ENCODE measurements at places on chromosomes 7 and 10.

- DNase-seq, result no peak
Observed at GRCh38 chr10:118032564-118032963, 14.2 kb downstream of the RAB11FIP2 start.

DNA sequence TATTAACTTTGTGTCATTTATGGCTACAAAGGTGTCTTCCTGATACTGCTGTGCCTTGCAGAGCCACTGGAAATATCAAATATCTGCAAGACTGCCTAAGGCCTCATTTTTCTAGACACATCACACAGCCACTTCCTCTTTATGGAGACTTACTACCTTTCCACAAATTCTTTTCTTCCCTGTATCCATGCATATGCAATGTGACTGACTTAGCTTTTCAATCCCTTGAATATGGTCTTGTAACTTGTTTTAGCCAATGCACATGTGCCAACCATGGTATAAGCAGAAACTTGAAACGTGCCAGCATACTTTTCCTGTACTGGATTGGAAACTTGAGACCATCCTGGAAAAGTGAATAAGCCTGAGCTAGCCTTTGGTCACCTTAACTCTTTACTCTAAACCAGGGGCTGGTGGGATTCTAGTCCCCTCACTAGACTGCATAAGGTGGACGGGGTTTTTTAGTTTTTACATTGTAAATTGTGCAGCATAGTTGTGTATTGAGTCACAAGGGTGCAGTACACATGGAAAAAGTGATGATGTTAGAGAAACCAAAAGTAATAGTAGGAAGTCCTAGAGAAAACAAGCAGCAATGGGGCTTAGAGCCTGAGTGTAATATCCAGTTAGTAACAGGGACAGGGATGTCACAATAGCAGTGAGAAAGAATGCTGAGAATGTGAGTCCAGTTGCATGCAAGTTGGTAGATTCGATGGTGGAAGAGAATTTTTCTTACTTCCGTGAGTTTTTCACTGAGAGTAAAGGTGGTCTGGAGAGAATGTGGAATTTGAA is 879.5 kb downstream of the SORCS1 start:
- DNase-seq, result no peak

- no peak for DNase-seq
Observed at GRCh38 chr7:25575634-25576033, 347.3 kb upstream of the NPVF start.

DNA sequence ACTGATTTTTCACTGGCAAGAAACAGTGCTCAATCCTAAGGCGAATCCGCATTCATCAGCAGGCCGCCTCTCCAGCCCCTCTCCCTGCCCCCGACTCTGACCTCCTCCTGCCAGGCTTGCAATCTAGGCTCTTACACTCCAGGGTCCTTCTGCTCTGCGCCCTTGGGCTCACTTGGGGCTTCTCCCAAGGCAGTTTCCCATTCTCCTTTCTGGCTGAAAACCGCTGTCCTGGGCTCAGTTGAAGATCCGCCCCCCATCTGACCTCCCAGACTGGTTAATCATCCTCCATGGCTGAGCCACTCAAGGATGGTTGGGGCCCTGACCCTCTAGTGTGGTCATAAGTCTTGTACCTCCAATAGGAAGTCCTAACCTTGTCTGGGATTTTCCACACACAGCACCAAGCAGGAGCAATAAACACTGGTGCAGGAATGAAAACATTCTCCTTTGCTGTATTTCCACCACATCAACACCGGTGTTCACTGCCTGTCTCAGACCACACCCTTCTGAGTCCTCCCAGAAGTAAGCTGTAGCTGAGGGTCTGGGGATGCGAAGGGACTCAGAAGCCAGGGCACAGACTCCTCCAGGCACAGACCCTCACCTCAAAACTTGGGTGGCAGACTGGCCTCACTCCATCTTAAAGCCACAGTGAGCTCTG is 42.4 kb downstream of the TNS3 start:
- DNase-seq, result peak; percentile 92

- DNase-seq, result no peak
Observed at GRCh38 chr7:88540012-88540411, 219.5 kb upstream of the ZNF804B start.

- DNase-seq, result no peak
Observed at GRCh38 chr10:115903207-115903606, 369.8 kb downstream of the GFRA1 start.

DNA sequence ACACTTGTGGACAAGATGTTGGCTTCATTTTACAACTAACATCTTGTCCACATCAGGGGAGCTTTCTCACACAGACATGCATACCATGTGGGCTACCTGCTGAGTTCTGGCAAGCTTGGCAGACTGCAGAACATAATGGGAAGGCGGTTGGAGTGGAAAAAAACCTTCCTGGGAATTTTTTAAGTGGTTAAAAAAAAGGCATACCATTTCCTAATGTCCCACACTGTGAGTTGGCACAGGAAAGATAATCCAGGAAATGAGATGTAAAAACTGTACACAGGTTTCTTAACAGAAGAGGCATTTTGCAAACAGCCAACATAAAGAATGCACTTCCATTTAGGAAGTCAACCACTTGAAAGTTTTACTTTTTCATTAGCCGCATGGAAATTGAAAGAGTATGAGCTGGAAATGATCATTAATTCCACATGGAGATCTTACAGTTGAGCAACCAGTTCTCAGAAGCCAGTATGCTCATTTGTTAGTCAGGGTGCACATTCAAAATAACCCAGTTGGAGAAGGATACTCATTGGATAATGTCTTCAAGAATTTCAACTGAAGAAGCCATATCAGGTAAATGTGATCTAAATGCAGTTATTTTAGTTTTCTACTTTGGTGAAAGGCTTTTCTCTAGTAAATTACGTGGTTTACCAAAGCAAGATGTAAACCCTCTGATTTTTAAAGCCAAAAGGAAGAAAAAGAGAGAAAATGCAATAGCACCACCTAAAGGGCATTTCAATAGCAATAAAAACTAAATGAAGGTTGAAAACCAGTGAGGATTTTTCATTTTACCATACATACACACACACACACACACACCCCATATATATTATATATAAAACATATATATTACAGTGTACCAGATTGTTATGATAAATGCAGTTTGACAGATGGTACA is 194.0 kb downstream of the TAX1BP1 start:
- no peak for DNase-seq

DNA sequence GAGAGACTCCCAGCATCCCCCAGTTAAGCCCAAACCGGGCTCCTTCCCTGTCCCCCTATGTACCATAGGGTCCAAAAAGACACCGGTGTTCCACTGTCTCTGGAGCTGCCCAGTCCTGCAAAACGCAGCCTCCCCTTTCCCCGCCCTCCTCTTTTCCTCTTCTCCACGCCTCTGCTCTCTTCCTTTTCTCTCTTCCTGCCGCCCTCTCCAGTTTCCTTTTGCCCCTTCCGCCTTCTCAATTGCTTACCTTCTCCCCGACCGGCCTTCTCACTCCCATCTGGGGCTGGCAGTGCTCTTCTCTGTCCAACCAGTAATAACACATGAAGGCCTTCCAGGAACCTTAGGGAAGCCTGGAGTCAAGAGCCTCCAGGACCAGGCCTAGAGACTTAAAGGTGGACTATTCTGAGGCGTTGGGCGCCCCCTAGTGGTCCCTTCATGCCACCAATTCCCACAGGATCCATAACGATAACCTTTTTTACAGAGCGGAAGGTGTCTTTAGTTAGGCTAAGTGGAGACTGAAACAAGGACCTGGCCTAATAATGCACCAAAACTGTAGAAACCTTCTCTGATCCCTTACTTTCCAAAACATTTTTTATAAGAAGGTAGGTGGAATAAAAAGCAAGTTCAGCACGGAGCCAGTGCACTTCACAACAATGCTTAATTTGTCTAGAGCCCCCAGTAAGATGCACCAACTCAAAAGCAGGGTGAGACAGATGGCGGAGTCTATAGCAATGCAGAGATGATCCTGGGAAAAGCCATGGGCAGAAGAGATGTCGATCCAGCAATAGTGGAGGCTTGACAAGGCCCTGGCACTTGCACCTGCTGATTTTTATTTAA is 27.2 kb upstream of the MSRB2 start:
- DNase-seq, result peak; percentile 54

- DNase-seq, result no peak
Observed at GRCh38 chr7:45589061-45589460, 14.9 kb downstream of the ADCY1 start.

DNA sequence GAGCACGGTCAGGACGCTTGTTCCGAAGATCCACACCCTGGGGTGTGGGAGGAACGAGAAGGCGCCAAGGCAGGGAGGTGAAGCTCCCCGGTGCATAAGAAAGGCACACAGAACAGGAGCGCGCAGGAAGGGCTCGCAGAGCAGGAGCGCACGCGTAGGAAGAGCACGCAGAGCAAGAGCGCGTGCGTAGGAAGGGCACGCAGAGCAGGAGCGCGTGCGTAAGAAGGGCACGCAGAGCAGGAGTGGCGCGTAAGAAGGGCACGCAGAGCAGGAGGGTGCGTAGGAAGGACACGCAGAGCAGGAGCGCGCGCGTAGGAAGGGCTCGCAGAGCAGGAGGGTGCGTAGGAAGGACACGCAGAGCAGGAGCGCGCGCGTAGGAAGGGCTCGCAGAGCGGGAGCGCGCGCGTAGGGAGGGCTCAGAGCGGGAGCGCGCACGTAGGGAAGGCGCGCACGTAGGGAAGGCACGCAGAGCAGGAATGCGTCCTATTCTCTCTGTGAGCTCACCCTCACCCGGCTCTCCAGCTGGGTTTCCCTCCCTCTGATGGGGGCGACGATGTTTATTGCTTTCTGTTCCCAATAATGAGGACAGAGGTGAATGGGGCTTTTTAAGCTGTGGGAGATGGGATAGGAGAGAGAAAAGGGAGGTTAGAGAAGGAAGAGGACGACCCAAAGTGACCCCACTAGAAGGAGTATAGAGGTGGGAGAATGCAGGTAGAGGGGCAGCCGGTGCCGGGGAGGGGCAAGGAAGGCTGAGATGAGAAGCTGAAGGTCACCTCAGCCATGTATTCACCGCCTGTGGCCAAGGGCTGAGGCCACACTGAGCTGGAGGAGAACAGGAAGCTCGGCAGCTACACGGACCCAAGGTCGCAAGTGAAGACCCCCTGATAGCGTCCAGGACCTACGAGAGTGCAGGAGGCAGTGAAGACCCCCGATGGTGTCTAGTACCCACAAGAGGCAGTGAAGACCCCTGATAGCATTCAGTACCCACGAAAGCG is 423.2 kb downstream of the PTPRN2 start:
- DNase-seq, result no peak

DNA sequence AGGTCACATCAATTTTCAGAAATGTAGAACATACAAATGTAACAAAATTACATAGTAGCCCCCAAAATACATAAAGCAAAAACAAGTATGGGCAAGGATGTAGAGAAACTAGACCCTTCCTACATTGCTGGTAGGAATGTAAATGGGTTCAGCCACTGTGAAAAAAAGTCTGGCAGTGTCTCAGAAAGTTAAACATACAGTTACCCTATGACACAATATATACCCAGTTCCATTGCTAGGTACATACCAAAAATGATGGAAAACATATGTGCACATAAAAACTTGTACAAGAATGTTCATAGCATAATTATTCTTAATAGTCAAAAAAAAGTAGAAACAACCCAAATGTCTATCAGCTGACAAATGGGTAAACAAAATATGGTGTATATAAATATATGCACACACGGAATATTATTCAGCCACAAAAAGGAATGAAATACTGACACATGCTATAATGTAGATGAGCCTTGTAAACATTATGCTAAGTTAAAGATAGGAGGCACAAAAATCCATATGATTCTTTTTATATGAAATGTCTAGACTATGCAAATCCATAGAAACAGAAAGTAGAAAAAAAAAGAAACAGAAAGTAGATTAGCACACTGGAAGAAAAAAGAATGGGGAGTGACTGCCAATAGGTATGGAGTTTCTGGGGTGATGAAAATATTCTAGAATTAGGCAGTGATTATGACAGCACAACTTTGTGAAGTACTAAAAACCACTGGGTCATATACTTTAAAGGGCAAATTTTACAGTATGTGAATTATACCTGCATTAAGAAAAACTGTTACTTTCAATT is 13.5 kb downstream of the HERPUD2 start:
- no peak for DNase-seq

- peak; percentile 33 for DNase-seq
Observed at GRCh38 chr10:69360485-69361302, 56.0 kb downstream of the TACR2 start.

GRCh38 chr10:21020545-21020944 is 123.4 kb upstream of the NEBL start:
- DNase-seq, result no peak

DNA sequence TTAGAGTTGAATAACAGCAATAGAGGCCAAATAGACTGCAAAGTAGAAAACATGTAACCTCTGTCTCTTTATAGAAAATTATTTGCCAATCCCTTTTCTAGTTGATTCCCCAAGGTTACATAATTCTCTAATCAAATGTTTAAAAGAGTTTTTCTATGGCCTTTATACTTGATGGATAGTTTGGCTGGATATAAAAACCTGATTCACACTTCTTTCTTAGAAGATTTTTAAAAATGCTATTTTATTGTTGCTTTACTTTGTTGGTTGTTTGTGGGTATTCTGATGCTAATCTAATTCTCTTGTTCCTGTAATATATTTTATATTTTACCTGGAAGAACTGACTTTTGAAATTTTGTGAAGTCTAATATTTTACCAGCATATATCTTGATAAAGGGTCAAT is 331.1 kb upstream of the MTPN start:
- DNase-seq, result no peak

DNA sequence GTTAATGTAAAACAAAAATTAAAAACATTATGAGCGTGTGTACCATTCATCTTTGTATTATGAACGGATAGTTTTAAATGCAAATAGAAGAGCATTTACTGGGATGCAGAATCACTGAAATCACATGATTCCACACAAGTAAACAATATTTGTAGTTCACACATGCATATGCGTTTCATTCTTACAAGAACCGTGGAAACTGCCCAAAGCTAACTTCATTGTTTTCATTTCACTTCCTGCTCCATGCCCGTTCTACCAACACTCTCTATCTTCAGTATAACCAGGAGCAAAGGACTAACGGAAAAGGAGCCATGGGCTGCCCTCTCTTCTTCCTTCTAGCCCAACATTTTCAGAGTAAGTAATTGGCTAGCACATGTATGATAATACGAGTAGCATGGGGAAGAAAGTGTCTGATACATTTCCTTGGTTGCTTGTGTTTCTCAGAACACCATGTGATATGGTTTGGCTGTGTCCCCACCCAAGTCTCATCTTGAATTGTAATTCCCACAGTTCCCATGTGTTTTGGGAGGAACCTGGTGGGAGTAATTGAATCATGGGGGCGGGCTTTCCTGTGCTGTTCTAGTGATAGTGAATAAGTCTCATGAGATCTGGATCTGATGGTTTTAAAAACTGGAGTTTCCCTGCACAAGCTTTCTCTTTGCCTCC is 38.8 kb downstream of the ZNF783 start:
- no peak for DNase-seq

GRCh38 chr10:43707770-43708169 is 59.1 kb upstream of the ZNF32 start:
- peak; percentile 12 for DNase-seq

DNA sequence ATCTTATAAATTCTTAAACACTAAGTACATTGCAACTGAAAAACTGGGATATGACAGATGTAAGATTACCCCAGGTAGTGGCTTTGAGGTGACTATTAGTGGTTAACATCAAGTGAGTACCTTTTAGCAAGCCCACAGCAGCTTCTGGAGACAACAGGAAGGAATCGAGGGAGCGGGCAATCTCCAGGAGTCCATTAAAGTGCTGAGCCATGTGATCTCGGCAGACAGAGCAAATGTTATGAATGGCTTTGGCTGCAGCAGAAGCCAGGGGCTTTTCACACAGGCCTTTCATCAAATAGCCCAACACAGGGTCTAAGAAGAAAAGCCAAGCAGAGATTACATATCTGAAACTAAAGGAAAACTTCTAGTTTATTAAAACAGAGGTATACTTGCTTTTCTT is 48.9 kb downstream of the IRF5 start:
- no peak for DNase-seq

- no peak for DNase-seq
Observed at GRCh38 chr7:55502858-55503440, 69.4 kb downstream of the VOPP1 start.

Measured in kidney glomerular epithelial cell (primary cell).